Vagina (tissue), 2 donors: ENCODE measurements at places on chromosomes 1 and 21.
A peak's percentile ranks its signal among the peaks of the same experiment; 100 is the strongest.

GRCh38 chr1:205567716-205568115 lies 63.2 kb downstream of the CDK18 start:
- no peak for DNase-seq

- DNase-seq, result no peak
These were observed 470.3 kb upstream of the NCAM2 start for GRCh38 chr21:20527731-20528460.

GRCh38 chr1:51551848-51552296 lies 32.8 kb upstream of the EPS15 start:
- no peak for DNase-seq

DNA sequence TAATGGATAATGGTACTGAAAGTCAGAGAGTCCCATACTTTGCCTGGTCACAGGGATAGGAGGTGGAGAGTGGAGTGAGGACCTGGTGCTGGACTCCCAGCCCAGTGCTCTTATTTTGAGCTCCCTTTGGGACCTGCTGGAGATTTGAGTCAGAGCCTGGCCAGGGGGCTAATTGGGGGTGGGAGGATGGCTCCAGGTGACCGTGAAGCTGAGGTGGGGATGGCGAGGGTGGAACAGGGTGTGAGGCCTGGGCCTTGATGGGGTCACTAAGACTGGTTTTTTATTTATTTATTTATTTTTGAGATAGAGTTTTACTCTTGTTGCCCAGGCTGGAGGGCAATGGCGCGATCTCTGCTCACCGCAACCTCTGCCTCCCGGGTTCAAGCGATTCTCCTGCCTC lies 17.8 kb downstream of the AMPD2 start:
- peak; percentile 40 for DNase-seq
